ENCODE measurements at places on chromosomes 12 and 14. TPM values are rescaled to one million over a fixed set of nuclear protein-coding genes. Genes with fewer than 3 reads are reported as not detected.

Gene JAG2
- total RNA-seq, result 25.5 TPM

Gene NTF3
- 0.97 TPM for total RNA-seq

Gene PLEKHG7
- total RNA-seq, result not detected

Gene SLCO1C1
- total RNA-seq, result 2.0 TPM

Gene SH2B3
- 39.6 TPM for total RNA-seq

Gene RPL41
- 2,337 TPM for total RNA-seq

Gene HOXC9
- not detected for total RNA-seq

Gene TRIM9
- total RNA-seq, result 0.24 TPM

Gene GDF3
- total RNA-seq, result 0.26 TPM

Gene RDH5
- total RNA-seq, result 38.1 TPM

Gene PMCH
- total RNA-seq, result not detected

Gene AJUBA
- 8.0 TPM for total RNA-seq

Gene KRT85
- total RNA-seq, result not detected

Gene MDM2
- total RNA-seq, result 59.8 TPM

Gene STYK1
- 0.12 TPM for total RNA-seq

Gene P2RX7
- 1.3 TPM for total RNA-seq

Gene TPH2
- total RNA-seq, result not detected

Gene RD3L
- 14.9 TPM for total RNA-seq

Gene RPS26
- total RNA-seq, result 47.1 TPM

Data from left cardiac atrium (tissue), 4 donors.